ENCODE measurements at places on chromosomes 16 and 17.

GRCh38 chr16:87483481-87483880 lies 9.3 kb downstream of the ZCCHC14 start:
- no peak for DNase-seq

DNA sequence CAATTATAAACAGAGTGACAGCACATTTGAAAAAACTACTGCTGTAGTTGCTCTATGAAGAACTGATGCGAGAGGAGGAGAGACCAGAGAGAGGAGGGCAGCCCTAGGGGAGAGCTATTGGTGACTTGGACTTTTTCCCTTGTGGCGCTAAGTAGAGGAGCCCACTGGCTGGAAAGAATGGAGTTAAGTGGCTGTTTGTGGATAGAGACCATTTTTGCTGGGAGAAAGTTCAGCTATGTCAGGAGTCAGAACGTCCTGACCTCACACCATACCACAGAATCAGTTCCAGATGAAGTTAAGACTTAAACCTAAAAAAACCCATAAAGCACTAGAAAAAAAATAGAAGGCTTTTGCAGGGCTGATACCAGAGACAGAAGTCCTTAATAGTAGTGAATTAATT lies 2.0 kb downstream of the POLR2A start:
- no peak for DNase-seq

DNA sequence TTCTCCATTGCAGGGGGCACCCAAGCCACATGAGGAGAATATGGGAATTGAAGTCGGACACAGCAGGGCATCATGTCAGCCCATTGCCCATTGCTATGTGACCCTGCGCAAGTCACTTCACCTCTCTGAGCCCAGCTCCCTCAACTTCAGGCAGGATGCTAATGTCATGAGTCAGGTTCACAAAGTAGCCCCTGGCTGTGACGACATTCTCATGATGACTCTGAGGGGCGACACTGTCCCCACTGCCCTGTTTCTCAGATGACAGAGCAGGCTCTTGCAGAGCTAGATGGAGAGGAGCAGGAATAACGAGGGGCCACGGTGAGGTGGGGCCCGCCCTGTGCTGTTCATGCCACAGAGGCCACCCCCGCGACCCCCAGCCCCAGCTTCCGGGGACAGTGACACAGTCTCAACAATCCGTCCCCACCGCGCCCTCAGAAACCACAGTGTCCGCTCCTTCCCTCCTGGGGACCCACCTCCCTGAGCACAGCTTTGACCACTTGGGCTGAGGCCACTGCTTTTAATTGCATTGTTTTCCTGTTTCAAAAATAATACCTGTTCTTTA lies 13.2 kb upstream of the ZNF469 start:
- no peak for DNase-seq

GRCh38 chr17:29162082-29162908 lies 17.9 kb downstream of the MYO18A start:
- DNase-seq = no peak

DNA sequence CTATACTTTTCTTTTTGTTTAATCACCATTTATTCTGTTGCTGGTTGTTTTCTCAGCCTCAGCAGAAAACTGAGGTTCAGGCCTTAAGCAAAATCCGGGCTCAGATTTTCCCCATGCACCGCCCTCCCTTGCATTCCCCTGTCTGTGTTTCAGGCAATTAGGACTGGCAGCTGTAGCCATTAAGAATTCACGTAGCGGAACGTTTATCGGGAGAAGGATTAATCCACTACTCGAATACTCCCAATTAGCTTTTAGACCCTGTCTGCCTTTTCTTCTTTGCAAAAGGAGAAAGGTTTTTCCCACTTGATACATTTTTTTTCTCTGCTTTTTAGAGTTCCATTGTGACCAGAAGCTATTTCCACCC lies 173.1 kb downstream of the RPTOR start:
- no peak for DNase-seq

- DNase-seq = no peak
These were observed 157.2 kb downstream of the MYO1D start for GRCh38 chr17:32719689-32720088.

DNA sequence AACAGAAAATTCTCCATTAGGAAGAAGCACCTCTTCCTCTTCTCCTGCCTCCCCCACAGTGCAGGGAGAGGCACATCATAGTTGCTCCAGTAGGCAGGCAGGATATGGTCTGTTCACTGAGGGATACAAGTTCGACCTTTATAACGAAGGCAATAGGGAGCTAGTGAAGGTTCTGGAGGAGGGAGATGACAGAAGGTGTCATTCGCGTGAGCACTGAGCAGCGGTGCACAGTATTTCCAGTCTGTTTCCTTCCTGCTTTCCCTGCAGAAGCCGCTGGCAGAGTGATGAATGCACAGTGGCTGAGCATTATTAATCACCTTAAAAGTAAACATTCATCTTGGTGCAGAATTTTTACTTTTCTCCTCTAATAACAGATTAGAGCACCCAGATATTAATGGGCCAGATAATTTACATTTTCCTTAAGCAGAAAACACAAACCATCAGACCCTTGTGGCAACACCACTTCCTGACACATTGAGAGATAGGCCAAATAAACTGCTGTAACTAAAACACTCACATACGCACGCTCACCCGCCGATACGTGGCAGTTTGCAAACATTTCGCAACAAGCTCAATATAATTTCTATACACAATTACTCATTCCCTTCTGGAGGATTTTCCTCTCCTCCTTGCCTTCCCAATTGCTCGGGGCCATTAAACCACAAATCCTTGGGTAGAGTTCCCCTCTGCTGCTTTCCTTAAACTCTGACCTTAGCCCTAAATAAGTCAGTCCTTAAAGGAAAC lies 69.5 kb downstream of the AIPL1 start:
- DNase-seq = no peak

- no peak for DNase-seq
These were observed 13.6 kb upstream of the CCDC182 start for GRCh38 chr17:57758654-57759053.

GRCh38 chr17:75815399-75815798 lies 28.8 kb downstream of the UNC13D start:
- peak; percentile 11 for DNase-seq

DNA sequence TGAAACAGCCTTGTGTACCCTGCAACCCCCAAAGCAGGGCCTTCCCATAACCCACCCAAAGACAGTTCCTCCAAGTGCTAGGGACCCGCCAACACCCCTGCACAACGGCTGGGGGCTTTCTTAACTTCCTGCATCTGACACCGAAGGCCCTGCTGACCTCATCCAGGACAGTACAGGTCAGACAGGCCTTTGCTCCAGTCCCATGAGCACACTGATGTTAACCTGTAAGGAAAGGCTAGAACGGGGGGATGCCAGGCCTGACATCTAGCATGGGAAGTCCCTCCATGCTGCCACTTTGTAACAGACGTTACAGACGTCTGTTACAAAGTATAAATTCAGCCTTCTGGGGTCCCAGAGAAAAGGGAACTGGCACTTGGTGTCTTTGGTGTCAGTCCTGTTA lies 369.1 kb downstream of the CPPED1 start:
- DNase-seq = no peak

GRCh38 chr17:491086-492021 lies 138.7 kb upstream of the RPH3AL start:
- peak; percentile 59 for DNase-seq

- DNase-seq = no peak
These were observed 740.9 kb downstream of the CDH8 start for GRCh38 chr16:61295311-61295710.

DNA sequence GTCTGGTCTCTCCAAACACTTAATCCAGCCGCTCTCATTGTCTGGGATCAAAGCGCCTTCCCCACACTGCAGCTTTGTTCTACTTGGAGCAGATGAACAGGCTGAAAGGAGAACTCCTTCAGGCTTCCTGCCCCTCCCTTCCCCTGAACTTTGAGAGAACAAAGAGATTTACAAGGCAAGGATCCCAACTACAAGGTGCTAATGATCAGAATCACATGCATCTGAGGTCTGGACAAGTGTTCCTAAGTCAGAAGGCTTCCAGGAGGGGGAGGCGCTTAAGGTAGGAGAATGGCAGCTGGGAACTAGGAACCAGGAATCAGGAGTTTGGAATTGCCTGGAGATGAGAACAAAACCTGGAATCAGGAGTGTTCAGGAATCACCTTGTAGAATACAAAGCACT lies 606.3 kb upstream of the CDH11 start:
- DNase-seq = peak; percentile 27

- DNase-seq = no peak
These were observed 304.1 kb upstream of the C16orf82 start for GRCh38 chr16:26762594-26762993.

DNA sequence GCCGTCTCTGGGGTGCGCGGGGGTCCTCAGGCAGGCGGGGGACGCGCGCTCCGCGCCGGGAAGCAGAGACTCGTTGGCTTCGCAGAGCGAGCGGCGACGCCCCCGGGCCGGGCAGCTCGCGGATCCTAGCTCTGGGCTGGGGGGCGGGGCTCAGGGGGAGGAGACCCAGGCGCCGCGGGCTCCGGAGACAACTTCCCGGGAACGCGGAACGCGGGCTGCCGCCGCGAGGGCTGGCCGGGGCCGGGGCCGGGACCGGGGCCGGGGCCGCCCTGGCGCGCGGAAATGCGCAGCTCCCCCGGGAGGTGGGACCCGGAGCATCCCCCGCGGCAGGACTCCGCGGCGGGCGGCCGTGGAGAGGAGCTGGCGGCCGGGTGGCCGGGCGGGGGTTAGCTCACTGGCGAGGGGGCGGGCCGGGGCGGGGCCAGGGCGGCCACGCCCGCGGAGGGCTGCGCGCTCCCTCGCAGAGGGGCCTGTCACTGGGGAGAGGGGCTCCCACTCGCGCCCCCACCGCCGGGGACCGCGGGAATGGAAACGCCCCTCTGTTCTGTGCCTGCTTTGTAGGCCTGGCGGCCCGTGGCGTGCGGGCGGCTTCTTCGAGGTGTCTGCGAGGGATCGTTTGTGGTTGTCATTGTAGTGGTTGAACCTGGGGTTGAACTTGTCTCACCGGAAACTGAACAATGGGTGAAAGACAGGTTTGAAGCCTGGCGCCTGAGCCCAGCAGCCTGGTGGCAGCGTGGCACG lies at the start of gene GAS7:
TSS of gene GAS7 (minus strand) at position 98 of the 741 bp plus-strand sequence.
- peak; percentile 84 for DNase-seq

DNA sequence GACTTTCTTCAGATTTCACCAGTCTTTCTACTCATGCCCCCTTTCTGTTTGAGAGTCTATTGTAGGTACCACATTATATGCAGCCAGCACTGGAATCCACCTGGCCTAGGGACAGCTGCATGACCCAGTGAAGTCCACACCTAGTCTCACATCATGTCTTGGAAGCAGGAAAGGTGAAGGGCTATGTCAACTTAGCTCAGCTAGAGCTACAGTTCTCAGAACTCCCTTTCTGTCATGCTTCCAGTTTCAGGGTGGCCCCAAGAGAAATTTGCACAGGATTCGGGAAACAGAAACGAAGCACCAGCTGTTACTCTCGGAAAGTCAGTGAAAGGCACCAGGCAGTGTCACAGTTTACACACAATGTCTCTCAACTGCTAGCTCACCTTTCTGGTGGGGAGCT lies 51.6 kb upstream of the NLRP1 start:
- DNase-seq = no peak

DNA sequence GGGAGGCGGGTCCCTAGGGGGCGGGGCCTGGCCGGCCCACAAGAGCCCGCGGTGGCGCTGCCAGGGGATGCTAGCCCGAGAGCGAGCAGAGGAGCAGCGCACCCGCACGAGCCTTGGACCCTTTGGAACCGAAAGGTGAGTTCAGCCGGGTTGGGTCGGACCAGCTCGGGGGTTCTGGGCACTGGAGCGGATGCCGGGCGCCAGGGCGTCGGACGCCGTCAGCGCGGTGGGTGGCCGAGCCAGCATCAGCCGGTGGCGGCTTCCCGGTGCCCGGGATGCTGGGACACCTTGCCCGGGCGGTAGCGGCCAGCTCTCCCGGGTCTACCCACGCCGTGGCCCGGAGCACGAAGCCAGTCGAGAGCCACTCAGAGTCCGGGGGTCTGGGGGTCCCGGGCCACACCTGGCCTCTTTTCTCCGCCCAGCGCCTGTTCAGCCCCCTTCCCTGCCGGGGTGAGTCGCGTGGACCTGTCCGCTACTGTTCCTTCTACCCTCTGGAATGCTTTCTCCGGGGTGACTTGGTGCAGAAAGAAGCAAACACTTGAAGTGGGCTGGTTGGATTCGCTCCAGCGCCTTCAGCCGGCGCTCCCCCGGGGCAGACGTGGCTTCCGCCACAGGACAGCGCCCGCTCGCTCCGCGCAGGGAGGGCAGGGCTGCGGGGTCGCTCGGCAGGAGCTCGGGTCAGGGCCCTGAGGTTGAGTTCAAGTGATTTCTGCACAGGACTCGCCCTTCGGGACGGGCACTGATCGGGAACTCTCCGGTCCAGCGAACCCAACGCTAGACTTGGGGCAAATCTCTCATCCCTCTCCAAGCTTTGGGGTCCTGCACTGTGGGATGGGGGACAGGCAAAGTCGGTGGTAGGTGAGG lies at the start of gene SCNN1G:
TSS of gene SCNN1G (plus strand) at position 67 of the 864 bp plus-strand sequence. CDS start 3,527 bp downstream, outside the sequence.
- DNase-seq = peak; percentile 20

GRCh38 chr17:65679165-65679845 lies 117.9 kb upstream of the AXIN2 start:
- no peak for DNase-seq

- DNase-seq = no peak
These were observed 42.0 kb upstream of the XYLT1 start for GRCh38 chr16:17512636-17513220.

DNA sequence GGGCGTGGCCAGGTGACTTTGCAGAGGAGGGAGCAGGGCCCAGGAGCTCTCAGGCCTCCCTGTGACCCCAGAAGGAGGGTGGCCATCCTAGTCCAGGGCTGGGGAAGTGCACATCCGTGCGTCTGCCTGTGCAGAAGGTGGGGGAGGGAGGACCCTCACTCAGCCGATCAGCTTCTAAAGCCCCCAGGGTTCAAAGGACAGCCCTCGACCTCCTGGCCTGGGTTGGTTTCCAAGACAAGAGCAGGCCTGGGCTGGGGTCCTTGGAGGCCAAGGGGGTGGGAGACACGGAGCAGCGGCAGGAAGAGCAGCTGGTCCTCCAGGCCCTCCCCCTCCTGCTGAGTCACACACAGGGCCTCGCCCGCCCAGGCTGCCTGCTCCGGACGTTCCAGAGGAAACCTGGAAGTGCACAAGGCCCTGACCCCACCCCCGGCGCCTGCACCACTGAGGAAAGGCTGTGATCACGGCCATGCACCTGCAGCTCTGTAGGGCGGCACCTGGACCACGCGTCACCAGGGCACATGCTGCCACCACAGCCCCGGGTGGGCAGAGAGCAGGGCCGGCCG lies 67.1 kb upstream of the ZNF469 start:
- peak; percentile 77 for DNase-seq
